C1 segment of cervical spinal cord (tissue), 14 donors: ENCODE measurements at places on chromosomes 12 and 14.

DNA sequence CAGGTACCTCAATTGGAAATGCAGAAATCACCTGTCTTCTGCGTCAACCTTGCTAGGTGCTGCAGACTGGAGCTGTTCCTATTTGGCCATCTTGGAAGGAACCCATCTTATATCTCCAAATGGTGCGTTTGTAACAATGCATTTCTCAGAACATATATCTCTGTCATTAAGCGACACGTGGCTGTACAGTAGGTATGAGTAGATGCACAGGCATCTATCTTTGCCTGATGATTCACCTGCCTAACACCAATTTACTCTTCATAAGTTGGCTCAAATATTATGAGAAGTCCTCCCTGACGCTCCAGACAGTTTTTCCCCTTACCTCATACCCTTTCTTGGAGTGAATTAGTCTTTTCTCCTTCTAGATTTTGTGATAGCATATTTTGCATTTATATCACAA, 44.2 kb downstream of the GPR137C start:
- no peak for DNase-seq

DNA sequence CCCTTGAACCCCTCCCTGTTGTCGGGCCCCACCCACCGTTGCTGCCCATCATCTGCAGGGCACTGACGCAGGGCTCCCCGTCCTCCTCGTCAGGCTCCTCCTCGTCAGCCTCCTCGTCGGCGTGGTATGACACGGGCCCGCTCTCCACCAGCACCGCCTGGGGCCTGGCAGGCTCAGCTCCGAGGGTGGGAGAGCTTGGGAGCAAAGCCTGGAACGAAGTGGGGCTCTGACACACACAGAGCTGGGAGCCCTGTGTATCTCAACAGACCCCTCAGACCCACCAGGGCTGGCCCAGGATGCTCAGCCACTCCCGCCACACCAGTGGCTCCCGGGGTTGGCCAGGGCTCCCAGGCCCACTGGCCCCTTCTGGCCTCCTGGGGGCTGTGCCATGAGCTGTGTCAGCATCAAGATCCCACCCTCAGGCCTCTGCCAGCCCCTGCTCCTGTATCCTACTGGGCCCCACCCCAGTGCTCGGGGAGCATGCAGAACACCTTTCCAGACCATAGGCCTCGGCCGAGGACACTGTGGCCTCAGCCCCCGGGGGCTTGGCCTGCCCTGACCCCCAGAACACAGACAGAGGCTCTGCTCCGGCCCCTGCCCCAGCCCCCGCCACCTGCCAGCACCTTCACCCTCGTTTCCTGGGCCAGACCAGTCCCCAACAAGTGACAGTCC, 30.1 kb upstream of the NUDT14 start:
- no peak for DNase-seq

DNA sequence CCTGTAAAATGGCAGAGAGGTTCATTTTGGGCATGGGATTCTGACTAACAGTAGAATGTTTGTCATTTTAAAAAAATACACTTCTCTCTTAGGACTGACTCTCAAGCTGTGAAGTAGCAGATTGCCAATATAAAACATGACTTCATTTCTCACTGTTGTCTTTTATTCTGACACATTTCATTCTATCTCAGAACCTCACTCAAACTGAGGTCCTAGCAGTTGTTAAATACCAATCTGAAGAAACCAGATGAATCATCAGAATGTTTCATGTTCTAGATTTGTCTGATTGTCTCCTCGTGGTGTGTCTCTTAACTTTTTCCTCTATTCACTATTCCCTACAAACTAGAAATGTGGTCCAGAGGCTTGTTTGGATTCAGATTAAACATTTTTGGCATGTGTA, 276.5 kb upstream of the NPAS3 start:
- DNase-seq = no peak

- no peak for DNase-seq
These were observed 99.6 kb downstream of the ANO6 start for GRCh38 chr12:45315462-45315861.

DNA sequence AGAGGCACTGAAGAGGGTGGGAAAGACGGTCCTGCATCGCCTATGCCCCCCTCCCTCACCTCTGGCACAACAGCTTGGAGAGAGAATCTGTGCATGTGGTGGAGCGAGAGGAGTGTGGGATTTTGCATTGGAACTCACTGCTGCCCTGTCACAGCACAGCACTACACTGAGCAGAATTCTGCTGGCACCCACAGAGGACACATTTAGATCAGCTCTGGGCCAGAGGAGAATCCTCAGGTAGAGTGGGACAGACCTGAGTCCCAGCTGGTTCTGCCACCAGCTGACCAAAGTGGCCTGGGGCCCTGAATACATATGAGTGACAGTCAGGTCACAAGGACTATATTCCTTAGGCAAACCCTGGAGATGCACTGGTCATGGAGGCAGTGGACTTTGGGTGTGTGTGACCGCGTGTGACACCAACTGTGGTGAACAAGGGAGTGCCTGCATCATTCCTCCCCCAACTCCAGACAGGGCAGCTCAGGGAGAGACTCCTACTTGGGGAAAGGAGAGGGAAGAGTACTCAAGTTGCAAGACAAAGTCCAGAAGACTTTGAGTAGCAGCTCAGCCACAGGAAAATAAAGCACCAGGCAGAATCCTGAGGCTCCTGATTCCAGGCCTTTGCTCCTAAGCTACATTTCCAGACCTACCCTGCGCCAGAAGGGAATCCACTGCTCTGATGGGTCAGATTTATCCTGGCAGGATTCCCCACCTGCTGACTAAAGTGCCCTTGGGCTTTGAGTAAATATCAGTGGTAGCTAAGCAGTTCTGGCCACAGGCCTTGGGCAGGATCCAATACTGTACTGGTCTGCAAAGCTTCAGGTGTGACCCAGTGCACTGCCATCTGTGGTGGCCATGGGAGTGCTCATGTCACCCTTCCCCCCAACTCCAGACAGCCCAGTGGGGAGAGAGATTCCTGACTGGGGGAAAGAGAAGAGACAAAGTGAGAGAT, 10.6 kb upstream of the ACOT1 start:
- no peak for DNase-seq

- DNase-seq = no peak
These were observed 187.3 kb downstream of the CAND1 start for GRCh38 chr12:67456431-67456901.

- no peak for DNase-seq
These were observed 233.3 kb upstream of the FLRT2 start for GRCh38 chr14:85296456-85297210.

DNA sequence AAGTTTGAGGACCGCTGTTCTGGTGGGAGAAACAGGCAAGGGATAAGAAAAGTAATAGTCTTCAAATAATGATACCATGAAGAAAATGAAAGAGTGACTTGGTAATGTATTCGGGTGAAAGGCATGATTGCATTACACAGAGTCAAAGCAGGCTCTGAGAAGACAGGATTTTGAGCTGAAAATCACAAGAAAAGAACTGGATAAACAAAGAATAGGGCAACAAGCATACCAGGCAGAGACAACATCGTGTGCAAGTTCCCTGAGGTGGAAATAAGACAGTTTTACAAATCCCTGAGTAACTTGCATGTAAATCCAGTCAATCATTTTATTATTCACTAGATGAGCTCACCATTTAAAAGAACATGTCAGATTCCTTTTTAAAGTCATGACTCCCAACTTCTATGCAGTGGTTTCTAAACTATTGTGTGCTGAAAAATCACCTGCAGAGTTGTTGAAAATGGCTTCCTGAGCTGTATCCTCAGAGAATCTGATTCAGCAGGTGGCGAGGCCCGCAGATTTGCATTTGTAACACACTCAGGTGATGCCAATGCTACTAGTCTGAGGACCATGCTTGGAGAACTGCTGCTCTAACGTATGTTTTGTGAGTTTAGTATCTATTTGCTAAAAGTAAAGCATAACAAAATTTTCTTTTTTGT, 133.0 kb upstream of the ABCD2 start:
- DNase-seq = no peak

- DNase-seq = no peak
These were observed 274.0 kb downstream of the SLC15A4 start for GRCh38 chr12:128549601-128550218.

DNA sequence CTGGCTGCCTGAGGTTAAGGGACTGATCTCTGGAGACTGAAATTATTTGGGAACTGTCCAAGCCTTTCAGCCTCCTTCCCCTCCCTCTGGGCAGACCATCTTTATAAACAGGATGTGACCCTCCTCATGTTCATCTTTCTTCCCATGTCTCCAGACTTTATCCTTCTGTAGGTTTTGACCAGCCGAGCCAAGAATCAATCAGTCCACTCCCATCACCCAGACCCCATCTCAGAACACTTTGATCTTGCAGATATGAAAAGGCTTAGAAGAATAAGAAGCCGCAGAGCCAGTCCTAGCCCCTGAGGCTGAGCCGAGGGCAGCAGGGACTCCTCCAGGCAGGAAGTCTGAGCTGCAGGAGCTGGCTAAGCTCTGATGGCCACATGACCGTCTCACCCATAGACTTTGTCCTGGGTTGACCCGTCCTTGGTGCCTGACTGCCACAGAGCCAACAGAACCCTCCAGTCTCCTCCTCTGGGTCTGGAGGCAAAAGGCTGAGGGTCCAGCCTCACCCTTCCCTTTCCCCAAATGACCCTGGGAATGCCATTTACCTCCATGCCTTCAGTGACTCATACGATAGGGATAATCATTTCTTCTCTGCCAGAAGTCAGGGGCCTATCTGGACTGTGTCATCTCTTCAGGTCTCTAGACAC, 1.6 kb downstream of the KRT71 start:
- no peak for DNase-seq

DNA sequence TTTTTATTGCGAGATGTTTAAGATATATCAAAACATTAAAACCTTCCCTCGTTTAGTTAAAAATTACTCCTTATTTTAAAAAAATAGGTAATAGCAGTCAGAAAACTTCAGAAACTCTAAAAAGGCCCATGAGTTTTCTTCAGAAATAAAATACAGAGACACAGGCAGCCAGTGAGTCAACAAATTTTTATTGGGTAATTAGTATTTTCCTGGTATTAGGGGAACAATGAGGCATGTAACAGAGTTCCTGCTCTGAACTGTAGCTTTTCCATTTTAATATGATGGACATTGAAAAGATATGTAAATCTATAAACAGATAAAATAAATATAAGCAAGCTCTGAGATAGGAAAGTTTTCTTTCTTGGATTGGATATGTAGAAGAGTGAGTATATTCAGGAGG, 399 bp upstream of the ZNF705A start:
- DNase-seq = no peak

GRCh38 chr14:100729982-100730381, 3.3 kb downstream of the DLK1 start:
- DNase-seq = no peak

GRCh38 chr14:54137614-54137961, 181.0 kb upstream of the BMP4 start:
- no peak for DNase-seq

- no peak for DNase-seq
These were observed 2.7 kb upstream of the GZMH start for GRCh38 chr14:24612196-24612595.

GRCh38 chr14:104277416-104278213, 139.2 kb downstream of the KIF26A start:
- DNase-seq = no peak

GRCh38 chr12:95870897-95871296, 12.1 kb downstream of the SNRPF start:
- DNase-seq = no peak

DNA sequence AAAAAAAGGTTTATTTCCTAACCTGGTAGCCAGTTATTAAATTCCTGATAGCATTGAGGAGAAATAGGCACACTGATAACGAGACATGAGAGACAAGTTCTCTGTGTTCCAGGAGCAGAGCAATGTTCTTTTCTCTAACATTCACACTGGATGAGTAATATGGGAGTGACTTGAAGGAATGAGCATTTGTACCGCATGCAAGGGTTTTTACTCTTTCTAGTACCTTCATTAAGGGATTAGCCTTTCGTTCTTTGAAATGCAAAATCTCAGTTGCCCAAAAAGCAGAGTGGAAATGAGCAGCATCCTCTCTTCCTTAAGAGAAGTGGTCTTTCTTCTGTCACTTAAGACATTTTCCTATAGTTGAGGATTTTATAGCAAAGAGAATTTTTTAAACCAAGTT, 54.7 kb downstream of the FGD4 start:
- DNase-seq = no peak

DNA sequence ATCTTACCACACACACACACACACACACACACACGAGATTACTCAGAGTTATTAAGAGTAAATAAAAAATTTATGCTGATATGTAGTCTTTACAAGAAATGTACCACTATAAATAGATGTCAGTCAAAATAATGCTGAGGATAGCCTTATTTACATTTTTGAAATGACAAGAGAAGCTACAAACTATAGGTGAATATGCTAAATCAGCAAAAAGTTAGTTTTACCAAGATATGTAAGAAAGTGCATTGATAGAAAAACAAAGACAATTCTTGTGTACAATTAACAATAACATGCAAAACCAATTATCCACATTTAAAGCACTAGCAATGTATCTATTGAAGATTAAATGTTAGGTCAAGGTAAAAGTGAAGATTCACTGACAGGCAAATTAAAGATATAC, 46.8 kb upstream of the CERS5 start:
- DNase-seq = no peak

- no peak for DNase-seq
These were observed 127.4 kb downstream of the CCER1 start for GRCh38 chr12:90827567-90827966.

DNA sequence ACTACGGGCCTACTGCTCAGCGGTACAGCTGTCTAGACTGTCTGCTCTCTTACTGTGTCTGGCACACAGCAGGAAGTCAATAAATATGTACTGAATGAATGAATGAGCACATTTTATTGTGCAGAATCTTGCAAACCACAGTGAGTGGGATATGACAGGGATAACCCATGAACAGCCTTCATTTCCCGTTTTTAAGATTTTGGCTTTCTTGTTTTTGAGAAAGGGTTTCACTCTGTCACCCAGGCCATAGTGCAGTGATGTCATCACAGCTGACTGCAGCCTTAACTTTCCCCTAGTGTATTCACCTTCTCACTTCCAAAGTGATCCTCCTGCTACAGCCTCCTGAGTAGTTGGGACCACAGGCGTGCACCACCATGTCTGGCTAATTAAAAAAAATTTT, 203.1 kb downstream of the AEBP2 start:
- no peak for DNase-seq

DNA sequence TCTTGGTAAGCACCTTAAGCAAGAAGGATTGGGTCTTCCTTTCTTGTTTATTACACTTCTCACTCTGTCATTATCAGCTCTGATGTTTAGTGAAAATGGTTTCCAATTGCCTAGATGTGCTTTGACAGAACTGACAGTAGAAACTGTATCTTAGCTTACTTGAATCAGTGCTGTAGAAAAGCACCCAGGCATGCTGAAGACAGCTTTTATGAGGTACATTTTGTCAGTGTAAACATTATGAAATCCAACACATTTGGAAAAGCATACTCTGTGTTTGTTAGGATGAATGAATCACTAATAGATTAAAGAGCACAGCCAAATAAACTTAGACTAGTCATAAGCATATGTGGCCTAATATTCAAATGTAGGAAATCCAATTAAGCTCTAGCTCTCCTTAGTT, 290.2 kb upstream of the NPAS3 start:
- DNase-seq = no peak

GRCh38 chr12:22529281-22530060, 14.9 kb downstream of the C2CD5 start:
- no peak for DNase-seq

GRCh38 chr12:93908264-93908663, 231.1 kb downstream of the CRADD start:
- DNase-seq = no peak
